ENCODE measurements at places on chromosomes 5 and 9. TPM values are rescaled to one million over a fixed set of nuclear protein-coding genes. Genes with fewer than 3 reads are reported as not detected.

The ADRB2 gene
- 5.6 TPM for total RNA-seq

GRCh38 chr9:96553070-96553469 lies 66.6 kb downstream of the CDC14B start:
- no peak for DNase-seq

The DRD1 gene
- total RNA-seq = not detected

The FBN2 gene
- total RNA-seq = 0.30 TPM

The PCDHA9 gene
- not detected for total RNA-seq

GRCh38 chr9:104177003-104177611 lies 83.0 kb downstream of the SMC2 start:
- DNase-seq = no peak

DNA sequence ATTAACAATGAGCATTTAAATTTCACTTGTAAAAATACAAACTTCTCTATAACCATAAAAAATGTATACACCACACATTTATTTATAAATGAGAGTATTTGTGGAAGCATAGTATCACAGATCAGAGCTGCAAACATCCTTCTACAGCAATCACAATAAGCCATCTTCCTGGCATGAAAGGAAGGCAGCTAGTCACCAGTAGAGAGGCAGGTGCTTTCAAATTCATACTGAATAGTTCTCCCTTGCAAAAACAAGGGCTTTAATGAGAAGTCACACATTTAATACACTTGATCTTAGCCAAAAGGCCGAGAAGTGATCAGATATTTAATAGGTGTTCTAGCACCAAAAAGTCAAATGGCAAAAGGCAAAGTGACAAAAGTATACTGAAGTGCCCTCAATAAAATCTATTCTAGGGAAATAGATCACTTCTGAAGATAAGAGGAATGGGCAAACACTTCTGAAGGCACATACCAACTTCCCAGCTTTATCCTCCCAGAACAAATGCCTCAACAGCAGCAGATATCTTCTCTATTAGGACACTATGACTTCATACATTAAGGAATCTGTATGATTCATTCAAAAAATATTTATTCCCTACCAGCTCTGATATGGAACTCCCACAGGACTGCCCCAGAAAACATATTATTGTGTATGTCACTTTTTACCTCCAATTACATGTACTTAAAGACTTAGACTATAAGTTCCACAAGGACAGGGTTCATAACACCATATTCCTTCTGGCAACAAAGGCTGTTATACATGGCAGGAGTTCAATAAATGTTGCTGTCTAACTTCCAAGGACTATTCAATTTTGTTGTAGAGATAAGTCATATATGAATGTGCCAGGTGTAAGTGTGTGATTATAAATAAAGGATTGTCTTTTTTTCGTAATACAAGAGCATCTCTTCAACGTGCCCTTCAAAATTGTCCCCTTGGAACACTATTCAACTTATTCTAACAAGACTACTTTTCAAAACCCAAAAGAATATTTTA lies 31.7 kb downstream of the MAPKAP1 start:
- no peak for DNase-seq

GRCh38 chr5:103804711-103805110 lies 242.1 kb upstream of the NUDT12 start:
- DNase-seq = no peak

- DNase-seq = no peak
Measured at GRCh38 chr5:155729684-155730059, 597.3 kb upstream of the SGCD start.

DNA sequence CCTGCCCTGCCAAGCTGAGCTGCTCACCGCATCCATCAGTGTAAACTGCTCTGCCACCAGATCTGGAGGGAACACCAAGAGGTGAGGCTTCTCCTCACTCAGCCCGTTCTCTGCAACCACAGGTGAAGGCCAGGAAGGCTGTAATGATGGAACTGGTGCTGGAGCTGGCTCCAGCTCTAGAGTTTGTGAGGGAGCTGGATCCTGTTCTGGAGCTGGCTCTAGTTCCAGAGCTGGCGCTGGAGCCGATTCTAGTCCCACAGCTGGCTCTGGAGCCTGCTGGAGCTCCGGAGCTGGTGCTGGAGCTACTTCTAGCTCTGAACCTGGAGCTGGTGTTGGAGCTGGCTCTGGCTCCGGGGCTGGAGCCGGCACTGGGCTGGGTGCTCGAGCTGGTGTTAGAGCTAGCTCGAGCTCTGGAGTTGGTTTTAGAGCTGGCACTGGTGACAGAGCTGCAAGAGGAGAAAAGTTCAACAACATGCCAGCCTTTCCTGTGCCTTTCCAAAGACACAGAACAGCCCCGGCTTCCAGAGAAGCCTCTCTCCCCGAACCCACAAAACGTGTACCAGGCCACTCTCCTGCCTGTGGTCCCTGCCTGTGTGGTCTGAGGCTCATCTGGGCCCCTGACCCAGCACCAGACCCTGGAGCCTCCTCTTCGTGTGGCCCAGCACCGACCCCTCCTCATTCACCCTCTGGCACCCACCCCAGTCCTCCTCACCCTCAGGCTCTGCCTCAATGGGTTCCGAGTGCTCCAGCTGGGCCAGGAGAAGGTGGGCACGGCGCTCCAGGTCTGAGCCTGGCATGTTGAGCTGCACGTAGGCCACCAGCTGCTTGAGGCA lies 12.9 kb downstream of the RALGDS start:
- DNase-seq = no peak

The HOMER1 gene
- total RNA-seq = 1.5 TPM

DNA sequence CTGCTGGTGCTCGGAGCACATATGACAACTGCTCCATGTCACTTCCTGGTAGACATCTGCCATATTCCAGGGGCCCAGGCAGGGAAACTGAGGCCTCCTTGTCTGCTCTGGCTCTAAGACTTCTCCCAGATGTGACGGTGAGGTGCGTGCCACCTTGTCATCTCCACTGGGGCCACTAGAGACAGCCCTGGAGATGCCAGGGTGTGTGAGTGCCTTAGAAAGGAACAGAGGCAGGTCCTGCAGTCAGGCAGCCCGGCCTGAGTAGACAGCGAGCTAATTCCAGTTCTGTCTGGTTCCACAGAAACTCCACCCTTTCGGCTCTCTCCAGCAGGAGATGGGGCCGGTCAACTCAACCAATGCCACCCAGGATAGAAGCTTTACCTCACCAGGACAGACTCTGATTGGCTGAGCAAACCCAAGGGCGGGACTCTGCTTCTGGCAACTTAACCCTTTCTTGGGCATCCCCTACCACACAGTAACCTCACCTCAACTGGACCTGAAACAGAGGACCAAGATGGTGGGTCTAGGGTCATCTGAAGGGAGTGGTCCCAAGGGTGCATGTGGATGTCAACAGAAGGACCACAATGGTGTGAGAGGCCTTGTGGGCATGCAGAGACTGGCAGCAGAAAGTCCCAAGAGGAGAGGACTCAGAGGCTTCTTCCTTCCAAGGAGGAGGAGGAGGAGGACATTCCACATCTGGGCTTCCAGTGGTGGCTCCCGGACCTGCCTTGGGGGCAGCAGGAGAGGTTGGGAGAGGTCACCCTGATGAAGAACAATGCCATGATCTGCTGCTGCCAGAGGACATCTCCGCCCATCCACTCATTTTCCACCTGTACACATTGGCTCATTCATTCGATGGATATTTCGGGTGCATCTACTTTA lies 77.7 kb downstream of the RGS3 start:
- DNase-seq = no peak

GRCh38 chr5:59597690-59598546 lies 295.6 kb downstream of the PDE4D start:
- no peak for DNase-seq

The FREM1 gene
- total RNA-seq = 0.14 TPM

The CDC20B gene
- not detected for total RNA-seq

GRCh38 chr9:116907989-116908388 lies 220.9 kb downstream of the TRIM32 start:
- no peak for DNase-seq

GRCh38 chr9:27124151-27124550 lies 15.1 kb downstream of the TEK start:
- no peak for DNase-seq

GRCh38 chr9:137786511-137786920 lies 91.1 kb upstream of the CACNA1B start:
- DNase-seq = no peak
